ENCODE measurements at places on chromosomes 5 and 9.

DNA sequence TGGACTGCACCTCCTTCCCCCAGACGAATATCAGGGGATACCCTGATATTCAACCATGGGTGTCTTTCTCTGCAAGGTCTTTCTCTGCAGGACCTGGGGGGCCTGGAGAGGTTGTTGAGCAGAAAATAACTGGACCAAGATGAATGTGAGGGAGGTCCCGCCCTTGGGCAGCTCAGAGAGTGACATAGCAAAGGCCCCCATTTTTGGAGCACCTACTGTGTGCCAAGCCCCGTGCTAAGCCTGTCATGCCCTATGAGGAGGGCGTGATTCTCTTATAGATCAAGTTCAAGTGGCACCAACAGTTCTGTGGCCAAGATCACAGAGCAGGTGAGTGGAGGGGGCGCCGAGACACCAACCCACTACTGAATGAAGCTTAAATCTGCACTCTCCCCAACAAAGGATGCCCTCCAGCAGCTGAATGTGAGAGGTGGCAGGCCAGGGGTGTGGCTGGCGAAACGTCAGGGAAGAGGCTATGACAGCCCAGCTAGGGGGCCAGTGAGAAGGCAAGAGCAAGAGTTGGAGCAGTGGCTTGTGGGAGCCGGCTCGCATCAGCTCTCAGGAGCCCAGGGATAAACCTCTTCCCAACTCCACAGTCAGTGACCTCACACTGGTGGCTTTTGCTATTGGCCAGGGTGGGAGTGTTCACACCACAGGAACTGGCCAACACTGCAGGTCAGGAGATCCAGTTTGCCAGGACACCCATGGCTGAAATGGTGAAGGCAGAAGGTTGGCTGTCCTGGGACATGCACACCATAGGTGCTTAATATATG is 5.3 kb downstream of the SARDH start:
- no peak for DNase-seq

- DNase-seq: no peak
Observed at GRCh38 chr5:172905346-172906140, 53.7 kb upstream of the RPL26L1 start.

DNA sequence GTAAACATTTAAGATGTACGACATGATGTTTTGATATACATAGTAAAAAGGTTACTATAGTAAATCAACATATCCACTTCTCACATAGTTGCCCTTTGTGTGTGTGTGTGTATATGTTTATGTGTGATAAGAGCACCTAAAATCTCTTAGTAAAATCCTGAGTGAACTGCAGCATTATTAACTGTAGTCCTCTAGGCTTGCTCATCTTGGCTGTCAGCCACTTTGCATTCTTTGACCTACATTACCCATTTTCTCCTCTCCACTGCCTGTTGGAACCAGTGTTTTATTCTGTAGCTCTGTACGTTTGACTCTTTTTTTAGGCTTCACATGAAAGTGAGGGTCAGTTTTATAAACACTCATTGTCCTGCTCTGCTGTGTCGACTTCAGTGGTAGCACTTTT is 24.4 kb downstream of the C5orf22 start:
- DNase-seq: no peak

- no peak for DNase-seq
Observed at GRCh38 chr9:116151966-116152381, 1.6 kb upstream of the PAPPA start.

- DNase-seq: no peak
Observed at GRCh38 chr9:108606401-108606800, 249.4 kb downstream of the ACTL7B start.

DNA sequence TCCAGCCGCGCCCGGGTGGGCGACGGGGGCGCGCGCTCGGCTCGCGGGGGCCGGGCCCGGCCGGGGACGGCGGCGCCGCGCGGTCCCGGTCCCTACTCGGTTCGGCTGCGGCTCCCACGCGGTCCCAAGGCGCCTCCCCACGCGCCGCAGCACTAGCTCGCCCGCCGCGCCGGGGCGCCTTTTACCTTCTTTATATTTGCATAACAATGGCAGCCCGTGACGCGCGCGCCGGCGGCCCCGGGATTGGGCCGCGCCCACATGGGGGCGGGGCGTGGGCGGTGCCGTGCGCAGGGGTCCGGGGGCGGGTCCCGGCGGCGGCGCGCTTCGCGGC is at the start of gene NRARP:
Gene NRARP (minus strand): TSS at position 154 of the 331 bp plus-strand sequence. CDS start 343 bp downstream, outside the sequence.
- DNase-seq: peak; percentile 95

- no peak for DNase-seq
Observed at GRCh38 chr5:66138637-66139317, 5.3 kb upstream of the SREK1 start.

GRCh38 chr5:65695162-65695755 is 26.6 kb downstream of the SGTB start:
- no peak for DNase-seq

GRCh38 chr5:167912941-167913665 is 378.3 kb upstream of the WWC1 start:
- DNase-seq: no peak

DNA sequence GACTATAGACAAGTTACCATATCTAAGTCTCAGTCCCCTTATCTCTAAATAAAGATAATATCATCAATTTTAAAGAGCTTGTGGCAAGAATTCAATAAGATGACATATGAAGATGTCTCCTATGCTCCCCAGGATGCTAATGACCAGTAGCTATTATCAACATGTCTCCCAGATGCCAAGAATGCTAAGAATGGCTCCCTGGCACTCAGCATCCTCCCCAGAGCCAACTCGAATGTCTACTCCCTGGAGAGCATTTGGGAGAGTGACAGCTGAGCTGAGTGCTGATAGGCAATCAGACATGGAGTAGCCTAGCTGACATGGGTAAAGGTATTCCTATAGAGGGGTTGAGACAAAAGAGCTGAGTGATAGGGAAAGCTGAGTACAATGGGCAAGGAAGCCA is 15.9 kb downstream of the P4HA2 start:
- no peak for DNase-seq

DNA sequence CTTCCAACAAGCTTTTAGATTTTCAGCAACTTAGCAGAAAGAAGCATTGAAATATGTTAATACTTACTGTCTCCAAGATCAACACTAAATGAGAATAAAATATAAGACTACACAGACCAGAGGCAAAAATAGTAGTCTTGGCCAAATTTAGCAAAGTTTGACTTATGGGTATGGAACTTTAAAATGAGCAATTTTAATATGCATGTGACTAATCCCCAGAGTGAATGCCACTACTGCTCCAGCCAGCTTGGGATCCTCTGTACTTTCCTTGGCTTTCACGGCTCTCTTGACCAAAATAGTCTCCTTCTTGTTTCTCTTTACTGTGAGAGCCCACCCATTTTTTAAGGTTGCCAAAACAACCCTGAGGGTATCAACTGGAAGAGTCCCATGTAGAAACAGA is 148.0 kb upstream of the GRIA1 start:
- DNase-seq: no peak

DNA sequence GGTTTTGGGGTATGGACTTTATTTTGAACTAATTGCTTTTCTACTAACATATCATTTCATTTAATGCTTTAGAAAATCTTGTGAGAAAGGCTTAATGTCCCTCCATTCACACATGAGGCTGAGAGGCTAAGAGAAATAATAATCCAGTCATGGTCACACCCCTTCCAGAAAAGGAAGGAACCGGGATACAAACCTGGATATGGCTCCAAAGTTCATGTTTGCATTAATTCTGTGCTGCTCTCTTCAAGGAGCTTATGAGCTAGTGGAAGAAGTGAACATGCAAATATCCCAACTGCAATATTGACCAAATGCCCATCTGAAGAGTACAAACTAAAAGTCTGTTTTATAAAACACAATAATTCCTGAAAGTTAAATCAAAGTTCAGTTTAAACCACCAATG is 732.1 kb upstream of the RIOK2 start:
- no peak for DNase-seq

GRCh38 chr5:113280541-113280940 is 154.2 kb downstream of the TSSK1B start:
- no peak for DNase-seq

- no peak for DNase-seq
Observed at GRCh38 chr9:133226219-133227171, 17.4 kb upstream of the OBP2B start.

DNA sequence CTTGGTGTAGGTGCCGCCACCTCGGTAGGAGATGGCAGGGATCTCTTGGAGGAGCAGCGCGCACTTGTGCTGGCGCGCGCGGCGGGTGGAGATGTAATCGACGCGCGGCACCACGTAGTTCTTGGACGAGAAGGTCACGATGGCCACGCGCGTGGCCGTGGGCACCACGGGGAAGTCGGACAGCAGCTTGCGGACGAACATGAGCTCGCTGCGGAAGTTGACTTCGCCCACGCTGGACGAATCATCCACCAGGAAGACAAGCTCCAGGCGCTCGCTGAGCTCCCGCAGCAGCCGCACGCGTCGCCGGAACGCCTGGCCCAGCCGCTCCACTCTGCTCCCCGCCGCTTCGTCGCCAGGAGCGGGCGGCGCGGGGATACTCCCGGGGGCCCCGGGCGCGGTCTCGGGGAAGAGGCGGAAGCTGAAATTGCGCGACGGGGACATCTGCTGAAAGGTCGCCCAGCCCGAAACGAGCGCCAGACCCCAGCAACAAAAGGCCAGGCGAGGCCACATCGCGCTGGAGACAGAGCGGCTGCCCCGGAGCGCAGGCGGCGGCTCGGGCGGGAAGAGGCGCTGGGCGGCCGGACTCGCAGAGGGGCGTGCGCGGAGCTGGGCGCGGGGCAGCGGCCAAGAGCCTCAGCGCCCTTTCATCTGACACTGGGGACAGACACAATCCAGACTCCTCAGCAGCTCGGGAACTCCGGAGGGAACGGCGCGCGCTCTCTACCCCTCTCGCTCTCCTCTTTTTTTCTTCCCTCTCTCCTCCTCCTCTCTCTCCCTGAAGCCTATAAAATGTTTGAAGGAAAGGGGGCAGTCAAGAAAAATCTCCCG is at the start of gene SVEP1:
Gene SVEP1 (minus strand): TSS at position 708 of the 828 bp plus-strand sequence. CDS start 198 bp downstream, at position 510.
- DNase-seq: peak; percentile 11

- DNase-seq: no peak
Observed at GRCh38 chr5:50653946-50654345, 12.5 kb upstream of the PARP8 start.

DNA sequence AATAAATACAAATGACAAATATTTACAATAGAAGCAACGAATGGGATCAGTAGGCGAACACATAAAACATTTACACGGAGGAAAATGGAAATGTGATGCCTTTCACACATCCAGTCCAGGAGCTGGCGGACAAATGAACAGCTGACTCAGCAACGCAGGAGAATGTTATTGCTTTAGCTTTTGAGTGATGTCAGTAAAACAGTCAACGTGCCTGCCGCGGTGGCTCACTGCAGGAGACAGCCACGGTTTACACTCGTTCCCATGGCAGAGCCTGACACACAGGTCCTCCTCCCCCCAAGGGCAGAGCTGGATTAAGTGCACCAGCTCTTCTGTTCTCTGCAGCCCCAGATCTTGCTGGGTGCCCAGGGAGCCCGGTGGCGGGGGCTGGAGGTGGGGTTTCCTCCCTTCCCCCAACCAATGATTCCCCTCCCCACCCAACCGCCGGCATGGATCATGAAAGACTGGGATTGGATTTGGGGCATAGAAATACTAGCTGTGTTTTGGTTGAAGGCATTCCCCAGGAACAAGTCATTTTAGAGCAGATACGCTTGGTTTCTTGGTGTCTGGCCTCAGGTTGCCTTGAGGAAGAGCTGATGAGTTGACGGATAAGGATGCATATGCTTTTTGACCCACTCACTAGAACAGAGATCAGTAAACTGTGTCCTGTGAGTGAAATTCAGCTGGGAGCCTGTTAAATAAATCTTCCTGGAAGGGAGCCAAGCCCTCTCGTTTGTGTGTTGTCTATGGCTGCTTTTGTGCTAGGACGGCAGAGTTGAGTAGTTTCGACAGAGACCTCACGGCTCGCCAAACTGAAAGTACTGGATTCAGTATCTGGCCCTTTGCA is 12.5 kb downstream of the STC2 start:
- DNase-seq: peak; percentile 29

- DNase-seq: peak; percentile 14
Observed at GRCh38 chr5:111447822-111448221, 64.5 kb downstream of the STARD4 start.

- DNase-seq: peak; percentile 54
Observed at GRCh38 chr5:147234825-147235635, at the start of gene STK32A. STK32A (plus strand) TSS chr5:147235026; CDS start chr5:147239635, 4,609 bp downstream.

DNA sequence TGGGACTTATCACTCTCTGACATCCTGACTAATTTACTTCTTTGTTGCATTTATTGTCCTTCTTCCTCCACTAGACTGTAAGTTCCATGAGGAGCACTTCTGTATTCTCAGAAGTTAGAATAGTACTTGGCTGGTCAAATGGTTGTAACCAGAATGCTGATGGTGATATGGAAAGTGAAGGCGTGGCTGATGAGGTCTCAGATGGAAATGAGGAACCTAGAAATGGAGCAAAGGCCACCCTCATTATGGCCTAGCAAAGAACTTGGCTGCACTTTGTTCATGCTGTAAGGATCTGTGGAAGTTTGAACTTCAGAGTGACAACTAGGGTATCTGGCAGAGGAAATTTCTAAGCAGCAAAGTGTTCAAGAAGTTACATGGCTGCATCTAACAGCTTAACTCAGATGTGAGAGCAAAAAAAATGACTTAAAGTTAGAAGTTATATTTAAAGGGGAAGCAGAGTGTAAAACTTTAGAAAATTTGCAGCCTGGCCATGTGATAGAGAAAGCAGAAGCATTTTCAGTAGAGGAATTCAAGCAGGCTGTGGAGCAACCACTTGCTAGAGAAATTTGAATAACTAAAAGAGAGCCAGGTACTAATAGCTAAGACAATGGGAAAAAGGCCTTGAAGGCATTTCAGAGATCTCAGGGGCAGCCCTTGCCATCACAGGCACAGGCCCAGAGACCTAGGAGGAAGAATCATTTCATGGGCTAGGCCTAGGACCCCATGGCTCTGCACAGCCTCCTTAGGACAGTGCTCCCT is 14.9 kb upstream of the SLC22A5 start:
- no peak for DNase-seq

GRCh38 chr5:171050916-171051315 is 189.1 kb downstream of the RANBP17 start:
- no peak for DNase-seq

- peak; percentile 83 for DNase-seq
Observed at GRCh38 chr5:107672211-107673038, 1.7 kb upstream of the EFNA5 start.

DNA sequence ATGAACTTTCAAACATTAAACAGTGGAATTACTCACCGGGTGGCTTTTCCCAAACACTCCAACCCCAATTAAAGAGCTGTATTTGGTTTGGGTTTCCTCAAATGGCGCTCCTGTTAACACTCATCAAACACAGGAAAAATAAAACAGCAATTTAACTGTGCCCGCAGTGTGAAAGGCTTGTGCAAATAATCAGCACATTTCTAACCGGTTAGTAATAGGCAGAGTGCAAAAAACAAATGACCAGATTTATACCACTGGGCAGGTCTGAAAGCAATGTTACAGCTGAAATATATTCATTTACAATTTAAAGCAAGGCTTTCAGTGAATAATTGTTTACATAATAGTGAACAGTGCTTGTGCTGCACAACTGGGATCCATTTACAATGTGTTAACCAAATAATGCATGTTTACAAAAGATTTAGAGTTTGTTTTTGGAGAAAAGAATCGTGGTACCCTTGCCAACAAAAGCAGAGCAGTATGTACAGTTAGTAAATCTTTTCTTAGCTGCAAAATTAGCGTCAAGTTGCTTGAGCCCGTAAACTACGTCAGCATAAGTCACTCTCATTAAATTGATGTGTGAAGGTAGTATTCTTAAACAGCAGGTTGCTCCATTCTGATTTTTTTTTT is 662.9 kb upstream of the ZNF608 start:
- DNase-seq: no peak

- DNase-seq: no peak
Observed at GRCh38 chr5:90424245-90424644, 14.7 kb upstream of the CETN3 start.

GRCh38 chr9:129394886-129395279 is 216.8 kb upstream of the IER5L start:
- no peak for DNase-seq

- no peak for DNase-seq
Observed at GRCh38 chr5:11619339-11620024, 284.8 kb downstream of the CTNND2 start.
